Hepatocyte (in vitro differentiated cells): ENCODE measurements at places on chromosomes 4 and X. TPM values are rescaled to one million over a fixed set of nuclear protein-coding genes. Genes with fewer than 3 reads are reported as not detected.

DNA sequence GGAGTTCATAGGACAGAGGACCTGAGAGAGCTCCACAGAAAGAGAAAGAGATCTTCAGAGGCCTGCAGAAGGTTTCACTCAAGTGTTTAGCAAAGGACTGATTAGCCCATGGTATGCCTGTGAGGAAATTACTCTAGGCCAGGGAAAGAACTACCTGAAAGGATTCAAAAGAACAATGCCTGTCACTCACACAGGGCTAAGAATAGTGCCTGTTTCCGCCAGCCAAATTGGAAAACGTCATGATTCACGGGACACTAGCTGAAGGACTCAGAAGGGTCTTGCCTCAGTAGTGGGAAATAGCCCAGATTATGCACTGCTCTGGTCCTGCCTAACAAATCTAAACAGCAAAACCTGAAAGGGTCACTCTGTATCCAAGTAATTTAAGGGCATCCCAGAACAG, 21.1 kb downstream of the SYTL4 start:
- H3K36me3 ChIP-seq: no peaks in the 10 kb centered on the region
- no peak overlapping the region for H3K4me3 ChIP-seq
- DNase-seq: no peak
- H3K4me1 ChIP-seq: no peaks in the 10 kb centered on the region
- no peaks in the 10 kb centered on the region for H3K27me3 ChIP-seq
- H3K27ac ChIP-seq: no peak overlapping the region

- H3K36me3 ChIP-seq: no peaks in the 10 kb centered on the region
- no peak overlapping the region for H3K4me3 ChIP-seq
- peaks cover 4% of the 10 kb centered on the region for H3K4me1 ChIP-seq
- H3K27me3 ChIP-seq: peaks cover 21% of the 10 kb centered on the region
- no peak overlapping the region for H3K27ac ChIP-seq
These were observed 324.5 kb downstream of the HNRNPD start for GRCh38 chr4:82049294-82049693.

DNA sequence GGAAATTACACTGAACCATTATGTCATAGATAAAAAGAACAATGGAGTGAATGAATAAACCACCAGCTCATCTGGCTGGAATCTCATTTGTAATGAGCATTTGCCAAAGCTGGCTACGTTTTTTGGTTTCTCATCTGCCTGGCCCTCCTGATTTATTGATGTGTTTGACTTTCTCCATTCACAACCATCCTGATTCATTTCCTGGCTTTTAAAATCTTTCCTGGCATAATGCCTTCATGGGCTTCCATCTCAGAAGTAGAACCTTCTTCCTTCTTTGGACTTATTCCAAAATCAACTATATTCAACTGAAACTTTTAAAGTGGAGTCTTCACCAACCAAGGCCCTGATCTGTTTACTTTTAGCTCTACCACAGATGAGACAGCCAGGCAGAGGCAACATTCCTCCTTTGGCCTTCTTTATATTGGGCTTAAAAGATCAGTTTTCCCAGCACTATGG, 36.0 kb upstream of the ARSJ start:
- H3K36me3 ChIP-seq: no peaks in the 10 kb centered on the region
- peaks cover 5% of the 10 kb centered on the region for H3K4me1 ChIP-seq
- H3K27me3 ChIP-seq: no peaks in the 10 kb centered on the region
- H3K27ac ChIP-seq: no peak overlapping the region

GRCh38 chr4:15920723-15921591, 17.6 kb downstream of the FGFBP1 start:
- H3K4me1 ChIP-seq: no peaks in the 10 kb centered on the region
- no peak overlapping the region for H3K4me3 ChIP-seq
- peak; percentile 54 for DNase-seq
- no peak overlapping the region for H3K27ac ChIP-seq
- peaks cover 3% of the 10 kb centered on the region for H3K27me3 ChIP-seq

DNA sequence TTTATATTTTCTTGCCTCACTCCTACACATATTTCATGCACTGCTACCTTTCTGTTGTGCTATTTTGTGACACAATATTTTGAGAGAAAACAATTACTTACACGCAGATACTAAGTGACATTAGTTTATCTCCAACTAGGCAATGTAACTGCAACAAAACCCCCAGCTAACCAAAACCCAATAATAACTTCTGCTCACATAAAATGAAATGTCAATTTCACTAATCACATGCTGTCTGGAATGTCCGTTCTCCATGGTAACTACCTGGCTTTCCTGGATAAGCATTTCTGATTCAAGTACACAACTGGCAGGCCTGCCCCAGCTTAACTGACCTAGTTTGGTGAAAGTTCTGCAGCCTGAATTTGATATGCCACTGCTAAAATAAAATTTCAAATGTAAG, 313.5 kb downstream of the TMA16 start:
- H3K4me1 ChIP-seq: no peaks in the 10 kb centered on the region
- H3K27ac ChIP-seq: no peak overlapping the region
- H3K27me3 ChIP-seq: no peaks in the 10 kb centered on the region

- peaks cover 3% of the 10 kb centered on the region for H3K4me1 ChIP-seq
- H3K4me3 ChIP-seq: no peak overlapping the region
- peak; percentile 46 for DNase-seq
- H3K27ac ChIP-seq: peak overlapping the region; percentile 91
- no peaks in the 10 kb centered on the region for H3K36me3 ChIP-seq
- H3K27me3 ChIP-seq: no peaks in the 10 kb centered on the region
These were observed 1.3 kb downstream of the TMEM164 start for GRCh38 chrX:110004215-110004614.

GRCh38 chr4:19675172-19675811, 576.4 kb upstream of the SLIT2 start:
- H3K27me3 ChIP-seq: no peaks in the 10 kb centered on the region
- H3K36me3 ChIP-seq: no peaks in the 10 kb centered on the region
- no peak overlapping the region for H3K27ac ChIP-seq
- H3K4me1 ChIP-seq: no peaks in the 10 kb centered on the region
- no peak for DNase-seq

GRCh38 chr4:132344924-132345828, 803.9 kb upstream of the PCDH10 start:
- no peak overlapping the region for H3K27ac ChIP-seq
- H3K36me3 ChIP-seq: no peaks in the 10 kb centered on the region
- no peaks in the 10 kb centered on the region for H3K27me3 ChIP-seq
- no peaks in the 10 kb centered on the region for H3K4me1 ChIP-seq
- no peak overlapping the region for H3K4me3 ChIP-seq
- no peak for DNase-seq

- H3K36me3 ChIP-seq: no peaks in the 10 kb centered on the region
- peak; percentile 21 for DNase-seq
- H3K27ac ChIP-seq: peak overlapping the region; percentile 26
- peaks cover 3% of the 10 kb centered on the region for H3K4me1 ChIP-seq
- H3K27me3 ChIP-seq: no peaks in the 10 kb centered on the region
- H3K4me3 ChIP-seq: no peak overlapping the region
These were observed 575.9 kb downstream of the MID1IP1 start for GRCh38 chrX:39377157-39377556.

GRCh38 chr4:136863756-136864155, 668.5 kb downstream of the PCDH18 start:
- no peak for DNase-seq
- H3K4me1 ChIP-seq: no peaks in the 10 kb centered on the region
- H3K27ac ChIP-seq: no peak overlapping the region
- H3K36me3 ChIP-seq: no peaks in the 10 kb centered on the region

DNA sequence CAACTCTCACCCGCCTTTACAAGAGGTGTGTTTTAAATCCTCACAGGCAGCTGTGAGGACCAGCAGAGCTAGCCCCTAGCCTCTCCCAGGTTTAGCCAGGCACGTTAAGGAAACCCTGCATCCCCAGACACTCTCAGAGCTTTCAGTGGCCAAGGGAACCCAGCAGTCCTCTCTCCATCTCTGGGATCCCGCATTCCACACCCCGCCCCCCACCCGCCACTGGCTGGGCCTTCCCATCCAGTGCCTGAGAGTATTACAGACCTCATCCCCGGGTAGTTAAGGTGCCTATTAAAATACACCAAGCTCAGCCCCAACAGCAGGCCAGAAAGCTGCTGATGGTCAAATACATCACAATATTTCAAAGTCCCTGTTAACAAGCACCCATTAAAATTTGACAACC, 256.2 kb downstream of the BCOR start:
- no peak for DNase-seq
- no peaks in the 10 kb centered on the region for H3K4me1 ChIP-seq
- no peaks in the 10 kb centered on the region for H3K36me3 ChIP-seq
- H3K27me3 ChIP-seq: no peaks in the 10 kb centered on the region

DNA sequence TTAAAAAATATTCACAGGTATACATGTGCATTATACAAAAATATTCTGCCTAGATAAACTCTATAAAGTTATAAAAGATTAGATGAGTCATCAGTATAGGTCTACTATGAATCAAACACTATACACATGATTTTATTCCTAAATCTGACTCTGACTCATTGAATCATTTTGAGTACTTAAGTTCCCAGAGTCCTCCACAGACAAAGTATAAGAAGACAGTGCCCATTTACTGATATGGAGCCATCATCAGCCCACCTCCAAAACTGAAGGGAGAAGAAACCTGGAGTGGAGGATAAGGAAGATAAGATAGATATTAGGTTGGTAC, 28.7 kb upstream of the ANTXR2 start:
- DNase-seq: no peak
- no peak overlapping the region for H3K4me3 ChIP-seq
- no peaks in the 10 kb centered on the region for H3K36me3 ChIP-seq
- no peaks in the 10 kb centered on the region for H3K4me1 ChIP-seq
- no peak overlapping the region for H3K27ac ChIP-seq
- no peaks in the 10 kb centered on the region for H3K27me3 ChIP-seq

DNA sequence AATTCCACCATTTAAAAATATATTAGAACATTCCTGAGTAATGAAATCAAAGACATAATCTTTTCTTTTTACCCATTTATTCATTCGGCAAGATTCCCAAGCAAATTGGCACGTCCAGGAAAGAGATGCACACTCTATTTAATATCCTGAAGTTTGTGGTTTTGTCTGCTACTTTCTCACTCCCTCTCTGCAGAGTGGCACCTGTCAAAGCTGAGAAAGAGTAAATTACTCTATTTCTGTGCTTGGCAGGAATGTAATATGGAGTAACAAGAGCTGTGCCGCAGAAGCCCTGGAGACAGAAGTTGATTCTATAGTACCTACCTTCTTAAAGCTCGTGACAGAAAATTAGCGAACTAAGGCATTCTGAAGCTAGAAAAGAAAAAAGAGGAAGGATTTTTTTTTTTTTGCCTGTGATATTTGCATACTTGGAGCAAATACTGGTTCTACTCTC, 5.5 kb downstream of the GSTCD start:
- H3K4me1 ChIP-seq: peaks cover 7% of the 10 kb centered on the region
- no peaks in the 10 kb centered on the region for H3K36me3 ChIP-seq
- H3K27ac ChIP-seq: no peak overlapping the region
- DNase-seq: no peak
- H3K27me3 ChIP-seq: no peaks in the 10 kb centered on the region
- H3K4me3 ChIP-seq: no peak overlapping the region

GRCh38 chrX:129701624-129702069, 37.1 kb upstream of the XPNPEP2 start:
- H3K4me1 ChIP-seq: no peaks in the 10 kb centered on the region
- H3K27me3 ChIP-seq: no peaks in the 10 kb centered on the region
- no peaks in the 10 kb centered on the region for H3K36me3 ChIP-seq
- DNase-seq: no peak
- no peak overlapping the region for H3K27ac ChIP-seq

DNA sequence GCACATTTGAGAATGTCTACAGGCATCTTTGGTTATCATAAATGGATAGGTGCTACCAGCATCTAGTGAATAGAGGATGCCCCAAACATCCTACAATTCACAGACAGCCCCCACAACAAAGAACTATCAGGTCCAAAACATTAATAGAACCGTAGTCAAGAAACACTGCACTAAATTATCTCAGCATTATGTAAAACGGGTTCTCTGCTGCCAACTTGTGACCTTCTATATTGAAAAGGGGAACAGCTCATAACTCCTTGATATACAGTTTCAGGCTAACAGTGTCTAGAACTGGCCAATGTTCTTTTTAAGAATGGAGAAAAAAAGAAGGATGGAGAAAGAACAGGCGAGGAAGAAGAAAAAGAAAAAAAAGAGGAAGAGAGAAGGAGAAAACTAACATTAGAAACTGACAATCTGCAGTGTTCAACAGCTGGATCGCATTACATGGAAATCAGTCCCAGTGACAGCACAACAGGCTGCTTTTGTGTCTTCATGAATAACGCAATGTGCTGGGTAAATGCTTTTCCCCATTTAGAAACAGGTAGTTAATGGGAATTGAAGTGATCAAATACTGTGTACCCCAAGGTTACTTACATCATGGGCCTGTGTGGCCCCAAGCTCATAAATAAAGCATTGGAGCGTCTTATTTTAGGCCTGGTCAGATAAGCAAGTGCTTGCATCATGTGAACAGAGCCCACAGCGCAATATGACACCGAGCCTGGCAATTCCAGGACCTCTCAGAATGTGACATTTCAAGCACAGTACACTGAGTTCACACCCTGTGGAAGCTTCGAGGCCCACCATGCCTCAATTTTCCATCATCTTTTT, 339.5 kb downstream of the DHX15 start:
- H3K4me3 ChIP-seq: no peak overlapping the region
- DNase-seq: no peak
- H3K27ac ChIP-seq: peak overlapping the region; percentile 6
- H3K36me3 ChIP-seq: no peaks in the 10 kb centered on the region

- H3K4me1 ChIP-seq: peaks cover 33% of the 10 kb centered on the region
- H3K27me3 ChIP-seq: no peaks in the 10 kb centered on the region
- peak overlapping the region; percentile 95 for H3K27ac ChIP-seq
- peak overlapping the region; percentile 69 for H3K4me3 ChIP-seq
- no peaks in the 10 kb centered on the region for H3K36me3 ChIP-seq
These were observed 2.3 kb downstream of the IRF2 start for GRCh38 chr4:184471881-184472613.

DNA sequence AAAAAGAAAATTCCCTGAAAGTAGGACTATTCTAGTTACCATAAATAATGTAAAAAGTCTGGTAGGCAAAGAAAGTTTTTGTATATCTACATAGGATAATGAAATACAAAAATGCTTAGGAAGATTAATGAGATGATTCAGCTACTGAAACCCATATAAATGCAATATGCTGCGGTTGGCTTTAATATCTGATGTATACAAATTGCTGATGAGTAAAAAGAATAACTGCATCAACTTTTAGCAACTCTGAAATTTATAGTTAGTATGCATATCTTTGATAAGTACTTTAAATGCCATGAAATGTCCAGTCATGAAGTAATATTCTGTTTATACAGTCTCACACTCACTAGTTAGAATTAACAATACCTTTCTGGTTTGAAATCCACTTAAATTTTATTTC, 404.8 kb downstream of the TLL1 start:
- H3K27ac ChIP-seq: no peak overlapping the region
- no peak for DNase-seq
- no peaks in the 10 kb centered on the region for H3K27me3 ChIP-seq
- no peaks in the 10 kb centered on the region for H3K4me1 ChIP-seq

GRCh38 chr4:80475798-80476197, 140.3 kb downstream of the CFAP299 start:
- no peak for DNase-seq
- no peak overlapping the region for H3K4me3 ChIP-seq
- no peaks in the 10 kb centered on the region for H3K4me1 ChIP-seq
- H3K27ac ChIP-seq: no peak overlapping the region

GRCh38 chr4:185826381-185826780, 14.4 kb upstream of the SORBS2 start:
- DNase-seq: no peak
- H3K27me3 ChIP-seq: no peaks in the 10 kb centered on the region
- no peaks in the 10 kb centered on the region for H3K4me1 ChIP-seq
- no peak overlapping the region for H3K4me3 ChIP-seq
- no peak overlapping the region for H3K27ac ChIP-seq

The HSD17B10 gene
- polyA plus RNA-seq: 95.9 and 98.0 TPM in 2 replicates

The SEC31A gene
- polyA plus RNA-seq: 226 and 243 TPM in 2 replicates

The DDIT4L gene
- 0.43 and 0.64 TPM in 2 replicates for polyA plus RNA-seq

The AP1AR gene
- polyA plus RNA-seq: 19.4 and 22.6 TPM in 2 replicates

The HTN3 gene
- not detected in 2 replicates for polyA plus RNA-seq

The CXCL1 gene
- polyA plus RNA-seq: 28.8 and 33.5 TPM in 2 replicates
